Stimulated activated CD4-positive, alpha-beta T cell treated with anti-CD3 and anti-CD28 coated beads, Interleukin-12 subunit alpha, Interleukin-12 subunit beta, amount 100 ng/mL, for 4 hours (primary cell): ENCODE measurements at places on chromosomes 16 and 17.

DNA sequence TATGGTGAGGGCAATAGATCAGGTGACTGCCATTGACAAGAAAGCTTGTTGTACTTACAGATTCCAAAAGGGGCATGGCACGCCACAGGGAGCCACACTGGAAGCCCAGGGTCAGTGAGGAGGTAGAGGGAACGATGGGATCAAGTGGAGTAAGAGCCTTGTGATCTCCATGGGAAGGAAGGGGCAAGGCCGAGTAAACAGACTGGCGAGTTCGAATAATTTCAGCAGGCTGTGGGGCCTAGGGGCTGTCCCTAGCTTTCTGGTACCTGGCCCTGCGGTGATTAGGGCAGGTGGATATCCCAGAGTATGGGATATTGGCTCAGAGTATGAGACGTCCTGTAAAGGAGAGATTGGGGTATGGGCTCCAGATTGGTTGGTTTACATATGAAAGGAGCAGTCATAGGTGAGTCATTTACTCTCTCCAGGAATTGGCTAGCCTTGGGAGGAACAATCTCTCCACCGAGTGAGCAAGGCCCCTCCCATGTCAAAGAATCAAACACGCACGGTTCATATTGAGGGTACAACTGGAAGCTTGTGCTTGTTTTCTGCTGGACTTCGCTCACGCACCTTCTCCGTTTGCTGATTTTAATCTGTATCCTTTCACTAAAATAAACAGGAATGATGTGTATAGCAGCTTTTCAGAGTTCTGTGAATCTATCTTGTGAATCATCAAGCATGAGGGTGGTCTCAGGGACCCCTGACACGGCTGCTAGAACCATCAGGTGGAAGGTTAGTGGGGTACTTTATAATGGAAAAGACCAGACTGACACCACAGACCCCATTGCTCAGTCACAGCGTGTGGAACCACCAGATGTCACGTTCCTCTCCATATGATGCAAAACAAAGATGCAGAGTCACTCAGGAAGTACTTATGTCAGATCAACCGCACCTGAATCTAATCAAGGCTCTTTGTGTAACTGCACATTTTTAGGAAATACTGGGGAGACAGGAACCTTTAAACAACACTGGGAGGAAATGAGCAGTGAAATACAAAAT is 27.9 kb downstream of the GABARAPL2 start:
- no peak for DNase-seq

DNA sequence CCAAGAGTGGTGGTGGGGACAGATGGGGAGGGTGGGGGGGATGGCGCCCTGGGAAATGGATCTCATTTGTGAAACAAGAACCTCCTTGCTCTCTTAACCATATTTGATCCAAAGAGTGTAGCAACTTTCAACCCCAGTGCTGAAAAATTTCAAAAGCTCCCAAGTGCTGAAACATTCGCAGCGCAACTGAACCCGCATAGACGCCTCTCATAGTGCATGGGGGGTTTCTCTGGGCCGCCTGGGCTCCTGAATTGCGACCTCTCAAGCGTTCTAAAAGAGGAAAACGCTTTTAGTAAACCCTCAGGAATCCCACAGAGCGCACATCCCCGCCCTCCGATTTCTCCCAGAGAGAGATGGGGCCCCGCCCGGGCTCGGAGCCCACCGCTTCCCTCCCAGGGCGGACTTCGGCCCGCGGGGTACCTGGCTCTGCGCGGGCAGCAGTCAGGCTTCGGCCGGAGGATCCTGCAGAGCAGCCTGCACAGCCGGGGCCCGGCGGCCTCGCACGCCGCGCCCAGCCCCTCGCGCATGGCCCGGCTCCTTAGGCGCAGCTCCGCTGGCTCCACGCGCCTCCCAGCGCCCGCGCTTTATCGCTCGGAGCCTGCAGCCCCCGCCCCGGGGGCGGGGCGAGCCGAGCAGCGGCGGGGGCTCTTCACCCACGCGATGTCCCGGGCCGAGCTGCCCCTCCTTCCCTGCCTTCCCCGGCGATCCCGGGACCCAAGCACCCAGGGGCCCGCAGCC is 7.0 kb downstream of the NOS2 start:
- no peak for DNase-seq

DNA sequence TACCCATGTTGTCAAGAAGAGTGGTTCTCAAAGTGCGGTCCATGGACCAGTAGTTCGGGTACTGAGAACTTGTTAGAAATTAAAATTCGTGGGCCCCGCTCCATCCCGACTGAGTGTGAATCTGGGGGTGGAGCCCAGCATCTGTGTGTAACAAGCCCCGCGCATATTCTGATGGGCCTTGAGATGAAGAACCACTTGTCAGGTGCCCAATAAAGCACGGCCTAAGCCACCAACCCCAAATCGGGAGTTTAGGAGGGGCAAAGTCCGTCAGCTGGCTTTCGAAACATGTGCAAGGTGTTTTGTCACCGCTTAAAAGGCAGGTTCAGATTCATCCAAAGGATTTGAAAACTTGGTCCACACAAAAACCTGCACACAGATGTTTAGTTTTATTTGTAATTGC is 29.5 kb downstream of the PSMD12 start:
- DNase-seq: no peak

DNA sequence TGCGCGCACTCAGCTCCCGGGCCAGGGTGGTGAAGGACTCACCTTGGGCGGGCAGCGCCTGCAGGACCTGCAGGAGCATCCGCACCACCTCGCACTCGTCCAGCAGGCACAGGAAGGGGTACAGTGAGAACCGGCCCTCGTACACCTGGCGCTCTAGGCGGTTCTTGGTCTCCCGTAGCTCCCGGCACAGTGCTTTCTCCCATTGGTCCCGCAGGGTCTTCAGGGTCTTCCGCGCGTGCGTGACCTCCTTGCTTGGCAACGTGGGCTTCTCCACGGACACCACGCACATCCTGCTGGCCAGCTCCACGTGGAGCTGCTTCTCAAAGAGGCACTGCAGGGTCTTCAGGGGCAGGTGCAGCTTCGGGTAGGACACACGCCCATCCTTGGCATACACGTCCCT is 74.1 kb upstream of the MED13 start:
- DNase-seq: no peak

DNA sequence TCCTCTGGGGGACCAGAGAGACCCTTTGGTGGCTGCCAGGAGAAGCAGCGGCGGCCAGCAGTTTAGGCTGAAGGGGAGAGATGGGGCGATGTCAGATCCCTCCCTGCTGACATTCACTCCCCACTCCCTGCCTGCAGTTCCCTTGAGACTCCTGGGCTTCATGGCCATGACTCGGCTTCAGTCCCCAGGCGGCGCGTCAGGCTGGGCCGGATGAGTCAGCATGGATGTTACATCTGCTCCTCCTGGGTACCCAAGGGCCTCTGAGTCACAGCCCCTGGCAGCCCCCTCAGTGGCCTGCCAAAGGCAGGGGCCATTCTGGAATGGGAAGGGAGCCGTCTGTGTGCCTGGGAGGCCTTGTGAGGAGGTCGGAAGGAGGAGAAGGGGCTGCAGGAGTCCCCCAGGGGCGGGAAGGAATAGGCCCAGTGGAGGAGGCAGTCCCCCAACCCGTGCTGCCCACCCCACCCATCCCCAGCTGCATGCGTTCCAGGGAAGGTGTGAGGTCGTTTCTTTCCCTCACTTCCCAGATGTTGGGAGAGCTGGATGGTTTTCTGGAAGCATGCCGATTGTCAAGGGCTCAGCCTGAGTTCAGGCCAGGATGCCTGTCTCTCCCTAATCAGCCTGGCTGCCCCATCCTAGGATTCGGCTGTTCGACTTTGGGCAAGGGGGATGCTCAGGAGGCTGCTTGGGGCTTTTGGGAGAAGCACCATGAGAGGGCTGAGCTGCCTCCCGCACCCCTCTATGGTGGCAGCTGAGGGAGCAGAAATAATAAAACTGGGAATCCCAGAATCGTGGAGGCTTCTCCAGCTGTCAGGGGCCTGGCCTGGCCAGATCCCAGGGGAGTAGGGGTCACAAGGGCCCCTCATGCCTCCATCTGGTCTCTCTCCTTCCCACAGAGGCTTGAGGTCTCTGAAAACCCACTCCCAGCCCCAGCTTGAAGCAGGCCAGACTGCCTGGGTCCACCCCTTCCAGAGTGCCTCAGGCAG is 9.7 kb downstream of the RHBDL3 start:
- DNase-seq: no peak

DNA sequence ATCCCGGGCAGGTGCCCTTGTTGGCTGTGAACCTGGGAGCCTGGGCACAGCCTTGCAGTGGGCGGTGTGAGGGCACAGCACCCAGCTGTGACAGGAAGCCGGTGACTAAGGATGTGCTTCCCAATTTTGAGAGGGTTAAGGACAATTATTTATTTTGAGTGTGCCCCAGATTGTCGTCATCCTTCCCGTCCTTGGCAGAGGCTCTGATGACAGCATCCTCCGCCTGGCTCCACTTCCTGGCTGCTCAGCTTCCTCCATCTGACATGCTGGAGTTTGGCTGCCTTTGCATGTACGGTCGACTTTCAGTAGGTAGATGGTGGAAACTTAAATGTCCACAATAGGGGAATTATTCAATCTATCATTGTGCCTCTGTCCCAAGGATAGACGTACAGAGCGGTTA is 282.4 kb upstream of the EEF2KMT start:
- DNase-seq: no peak

GRCh38 chr17:27498615-27499309 is 42.5 kb downstream of the KSR1 start:
- no peak for DNase-seq

DNA sequence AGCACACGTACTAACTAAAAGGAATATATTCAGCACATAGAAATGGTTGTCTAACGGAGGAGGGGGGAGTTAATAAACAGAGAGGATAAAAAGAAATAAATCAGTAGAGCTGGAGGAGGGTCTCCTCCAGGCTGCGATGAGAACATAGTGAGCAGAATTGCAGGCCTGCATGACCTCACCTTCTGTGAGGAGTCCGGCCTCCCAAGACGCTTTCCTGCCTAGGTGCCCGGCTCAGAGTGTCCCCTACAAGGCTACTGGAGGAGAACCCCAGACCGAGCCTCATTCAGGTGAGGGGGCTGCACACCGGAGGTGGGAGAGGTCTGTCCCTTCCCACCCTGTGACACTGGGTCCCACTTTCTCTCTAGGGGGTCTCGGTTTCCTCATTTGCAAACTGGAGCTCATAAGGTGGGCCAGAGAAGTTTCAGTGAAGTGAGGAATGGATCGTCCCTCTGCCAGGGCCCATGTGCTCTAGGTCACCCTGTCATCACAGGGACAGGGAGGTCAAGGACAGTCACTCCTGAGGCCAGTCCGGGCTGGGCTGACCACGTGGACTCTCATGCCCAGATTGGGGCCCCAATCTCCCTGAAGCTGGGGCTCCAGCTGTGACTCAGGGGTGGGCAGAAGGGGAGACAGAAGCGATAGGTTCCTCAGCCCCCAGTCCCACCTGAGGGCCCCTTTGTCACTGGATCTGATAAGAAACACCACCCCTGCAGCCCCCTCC is 3.3 kb upstream of the HBM start:
- DNase-seq: no peak

- no peak for DNase-seq
Observed at GRCh38 chr16:1929105-1929504, 10.9 kb upstream of the HS3ST6 start.
